T-helper 1 cell treated with Interleukin-12 subunit alpha and Interleukin-12 subunit beta and Interleukin-4 antibody, amounts not matched to agents 30 ng/mL and 1 ng/mL, for 36 hours (primary cell): ENCODE measurements at places on chromosomes 7 and 10. TPM values are rescaled to one million over a fixed set of nuclear protein-coding genes. Genes with fewer than 3 reads are reported as not detected.

Gene DGKI
- 3.4 and 3.6 TPM in 2 replicates for total RNA-seq

Gene FAM25C
- not detected in 2 replicates for total RNA-seq

Gene USP54
- total RNA-seq = 4.0 and 4.1 TPM in 2 replicates

Gene ANKRD22
- 0.42 TPM in 1 of 2 replicates, not detected in the other for total RNA-seq

Gene SP8
- not detected in 2 replicates for total RNA-seq

Gene STK31
- 0.10 and 0.29 TPM in 2 replicates for total RNA-seq

Gene RNF32
- 3.7 TPM in 2 replicates for total RNA-seq

Gene TFEC
- 0.17 TPM in 1 of 2 replicates, not detected in the other for total RNA-seq

Gene C10orf62
- not detected in 2 replicates for total RNA-seq

Gene CACNB2
- total RNA-seq = 0.05 TPM in 1 of 2 replicates, not detected in the other

Gene SNCG
- total RNA-seq = 0.29 TPM in 1 of 2 replicates, not detected in the other
